ENCODE measurements at places on chromosomes 2 and 18. TPM values are rescaled to one million over a fixed set of nuclear protein-coding genes. Genes with fewer than 3 reads are reported as not detected.

RUFY4 gene
- total RNA-seq = not detected

EPHA4 gene
- total RNA-seq = 5.9 TPM

GRCh38 chr2:28352610-28353195, 40.0 kb upstream of the FOSL2 start:
- DNase-seq = peak; percentile 2

GRCh38 chr2:230164139-230164538, 55.6 kb downstream of the SP110 start:
- no peak for DNase-seq

DNA sequence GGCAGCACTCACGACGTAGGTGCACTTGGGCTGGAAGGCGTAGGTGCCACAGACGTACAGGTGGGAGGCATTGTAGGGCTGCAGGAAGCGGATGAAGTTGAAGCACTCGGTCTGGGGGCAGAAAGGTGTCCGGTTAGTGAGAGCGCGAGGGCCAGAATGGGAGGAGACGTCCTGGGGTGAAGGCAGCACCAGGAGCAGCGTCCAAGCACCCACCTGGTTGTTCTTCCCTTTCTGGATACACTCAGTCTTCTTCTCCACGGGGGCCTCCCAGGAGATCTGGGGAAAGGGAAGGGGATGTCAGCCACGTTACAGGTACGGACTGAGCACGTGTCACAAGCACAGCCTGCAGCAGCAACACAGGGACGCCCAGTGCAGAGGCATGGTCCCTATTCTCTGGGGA, 4.2 kb downstream of the SEMA4C start:
- DNase-seq = no peak

- no peak for DNase-seq
Measured at GRCh38 chr2:80061881-80062280, 242.7 kb downstream of the LRRTM1 start.

DNA sequence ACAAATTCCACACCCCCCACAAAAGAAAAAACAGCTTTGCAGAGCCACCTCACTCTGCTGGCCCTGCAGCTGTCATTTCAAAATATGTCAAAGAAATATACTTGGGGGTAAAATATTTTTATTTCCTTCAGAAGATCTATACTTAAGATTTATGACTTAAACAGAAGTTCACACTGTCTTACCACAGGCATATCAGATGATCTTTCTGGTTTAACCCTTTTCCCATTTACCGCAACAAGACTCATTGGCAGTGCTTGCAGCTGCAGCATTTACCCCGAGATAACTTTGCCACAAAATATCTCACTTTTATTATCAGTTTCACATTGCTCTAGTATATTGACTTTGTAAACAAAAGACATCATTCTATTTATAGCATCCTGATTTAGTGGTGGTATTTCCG, 21.6 kb upstream of the SLC35G4 start:
- no peak for DNase-seq

DNA sequence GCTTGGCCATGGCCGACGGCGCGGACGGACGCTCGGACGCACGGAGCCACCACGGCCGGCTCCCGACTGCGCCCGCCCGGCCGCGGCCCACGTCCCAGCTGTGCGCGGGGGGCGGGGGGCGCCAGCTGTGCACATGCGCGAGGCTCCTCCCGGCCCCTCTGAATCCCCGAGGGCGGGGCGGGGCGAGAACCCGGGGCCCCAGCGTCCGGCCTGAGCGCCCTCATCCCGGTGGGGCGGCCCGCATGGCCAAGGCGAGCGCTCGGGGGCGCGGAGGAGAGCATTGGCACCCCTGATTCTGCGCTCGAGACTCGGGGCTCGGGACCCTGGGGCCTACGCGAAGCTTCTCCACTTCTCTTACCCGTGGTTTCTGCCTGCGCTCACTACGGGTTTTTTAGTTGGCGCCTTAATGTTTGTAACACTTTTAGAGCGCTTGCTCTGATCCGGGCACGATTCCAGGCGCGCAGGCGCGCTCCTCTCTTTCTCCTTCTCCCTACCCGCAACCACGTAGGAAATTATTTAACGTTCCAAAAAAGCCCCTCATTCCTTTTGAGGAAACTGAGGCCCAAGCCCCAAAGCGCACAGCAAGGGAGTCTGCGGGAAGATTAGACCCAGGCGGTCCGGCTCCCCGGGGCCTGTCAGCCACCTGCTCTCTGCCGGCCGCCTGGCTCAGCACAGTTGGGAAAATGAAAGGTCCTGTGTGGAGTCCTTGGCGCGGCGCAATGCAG, at the start of gene PXDN:
PXDN (minus strand) TSS at position 70 of the 725 bp plus-strand sequence; CDS start at position 10, 60 bp downstream.
- peak; percentile 79 for DNase-seq

DNA sequence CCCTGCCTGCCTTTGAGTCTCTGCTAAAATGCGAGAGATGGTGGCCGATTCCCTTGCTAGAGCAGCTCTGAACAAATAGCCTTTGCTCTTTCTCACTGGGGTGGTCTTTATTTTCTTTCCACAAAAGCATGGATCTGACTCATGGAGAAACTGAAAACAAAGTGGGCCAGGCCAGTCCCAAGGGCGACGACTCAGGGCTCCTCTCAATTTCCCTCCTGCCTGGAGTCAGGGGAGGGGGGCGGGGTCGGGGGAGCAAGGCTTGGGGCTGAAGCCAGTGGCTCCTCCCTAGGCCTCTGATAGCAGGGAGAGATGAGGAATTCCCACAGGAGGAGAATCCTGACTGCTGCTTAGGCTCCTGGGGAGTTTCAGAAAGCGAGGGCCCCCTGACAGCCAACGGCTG, 17.1 kb upstream of the IL1R2 start:
- no peak for DNase-seq

DNA sequence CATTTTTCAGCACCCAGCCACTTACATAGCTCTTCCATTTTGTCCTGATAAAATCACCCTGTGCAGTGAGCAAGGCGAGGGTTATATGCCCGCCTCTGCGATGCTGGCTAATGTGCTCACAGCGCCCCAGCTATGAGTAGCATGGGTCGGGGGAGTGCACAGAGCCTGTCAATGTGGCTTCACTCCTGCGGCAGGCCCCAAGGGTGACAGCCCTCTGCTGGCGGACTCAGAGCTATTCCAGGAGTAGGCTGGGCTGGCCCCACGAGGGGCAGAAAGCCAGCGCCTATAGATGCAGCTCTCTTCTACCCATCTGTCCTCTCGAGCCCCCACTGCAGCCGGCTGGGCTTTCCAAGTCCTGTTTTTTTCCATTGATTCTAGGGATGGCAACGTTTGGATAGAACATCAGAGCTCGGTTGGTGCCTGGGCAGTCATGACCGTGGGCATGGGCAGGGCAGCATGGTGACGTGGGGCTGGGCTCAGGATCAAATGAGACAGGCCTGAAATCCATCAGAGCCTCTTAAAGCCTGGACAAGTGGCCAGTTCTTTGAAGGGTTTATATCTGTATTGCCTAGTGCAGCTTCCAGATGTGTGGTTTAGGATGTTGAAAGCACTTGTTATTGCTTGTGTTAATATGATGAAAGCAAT, 134.7 kb downstream of the MCFD2 start:
- DNase-seq = no peak

CPSF3 gene
- total RNA-seq = 20.2 TPM

DNA sequence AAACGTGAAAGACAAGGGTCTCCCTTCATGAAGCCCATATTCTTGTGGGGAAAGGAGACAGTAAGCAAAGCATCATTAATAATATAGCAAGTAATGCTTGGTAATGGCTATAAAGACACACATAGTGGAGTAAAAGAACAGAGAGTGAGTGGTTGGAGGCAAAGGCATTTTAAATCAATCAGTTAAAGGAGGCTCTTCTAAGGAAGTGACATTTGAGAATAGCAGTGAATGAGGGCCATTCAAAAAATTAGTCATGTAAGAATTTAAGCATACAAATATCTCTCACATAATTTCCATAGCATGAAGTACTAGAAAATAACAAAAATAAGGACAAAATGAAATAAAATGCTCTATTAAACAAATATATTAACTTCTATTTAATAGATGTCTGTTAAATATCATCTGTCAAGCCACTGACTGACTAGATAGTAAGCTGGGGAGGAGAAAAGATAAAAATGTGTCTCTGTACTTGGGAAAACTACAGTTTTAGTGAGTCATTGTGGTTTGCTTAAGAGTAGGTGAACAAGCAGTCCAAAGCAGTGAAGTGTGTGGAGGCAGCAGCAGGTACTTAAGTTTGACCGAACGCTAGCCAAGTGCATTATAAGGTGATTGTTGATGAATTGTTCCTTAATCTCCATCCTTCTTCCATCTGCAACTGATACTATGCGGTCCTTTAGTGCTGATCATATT, 160.1 kb downstream of the PARD3B start:
- no peak for DNase-seq

DNA sequence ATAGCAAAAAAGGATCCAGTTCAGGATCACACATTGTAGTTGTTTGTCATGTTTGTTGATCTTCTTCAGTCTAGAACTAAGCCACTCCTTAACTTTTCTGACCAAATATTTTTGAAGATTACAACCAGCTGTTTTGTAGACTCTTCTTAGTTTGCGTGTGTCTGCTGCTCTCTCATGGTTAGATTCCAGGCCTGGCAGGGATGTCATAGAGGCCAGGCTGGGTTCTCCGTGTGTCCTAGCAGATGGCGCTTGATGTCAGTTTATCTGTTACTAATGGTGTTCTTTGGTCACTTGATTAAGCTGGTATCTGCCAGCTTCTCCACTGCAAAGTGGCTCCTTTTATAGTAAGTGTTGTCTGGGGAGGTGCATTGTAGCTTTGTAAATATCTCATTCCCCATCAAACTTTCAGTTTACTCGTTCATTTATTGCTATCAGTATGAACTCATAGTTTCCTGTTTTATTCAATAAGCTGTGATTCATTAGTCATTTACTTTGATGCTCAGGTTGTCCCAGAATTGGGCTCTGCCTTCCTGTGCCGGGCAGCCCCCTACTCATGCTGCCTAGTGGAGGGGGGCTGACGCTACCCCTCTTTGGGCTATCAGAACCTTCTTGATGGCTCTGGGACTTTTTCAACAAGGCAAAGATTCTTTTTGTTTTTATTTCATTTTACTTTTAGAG, 42.1 kb downstream of the GRHL1 start:
- no peak for DNase-seq

- DNase-seq = no peak
Measured at GRCh38 chr2:80303909-80304837, at the start of gene LRRTM1. Gene LRRTM1, minus strand, starts transcription at chr2:80304752. Its CDS starts 933 bp downstream, at chr2:80303819.

- DNase-seq = no peak
Measured at GRCh38 chr18:38458698-38459097, 893.1 kb upstream of the CELF4 start.

SCYGR4 gene
- not detected for total RNA-seq

CDH20 gene
- total RNA-seq = 0.60 TPM

- no peak for DNase-seq
Measured at GRCh38 chr2:101751875-101752619, 54.5 kb downstream of the MAP4K4 start.

DNA sequence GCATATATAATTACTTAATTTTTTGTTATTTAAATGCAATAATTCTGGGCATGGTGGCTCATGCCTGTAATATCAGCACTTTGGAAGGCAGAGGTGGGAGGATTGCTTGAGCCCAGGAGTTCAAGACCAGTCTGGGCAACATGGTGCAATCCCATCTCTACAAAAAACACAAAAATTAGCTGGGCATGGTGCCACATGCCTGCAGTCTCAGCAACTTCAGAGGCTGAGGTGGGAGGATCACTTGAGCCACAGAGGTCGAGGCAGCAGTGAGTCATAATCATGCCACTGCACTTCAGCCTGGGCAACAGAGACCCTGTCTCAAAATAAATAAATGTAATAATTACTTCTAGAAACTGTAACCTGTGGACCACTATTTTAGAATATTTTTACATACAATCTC, 21.5 kb upstream of the TMEM87B start:
- DNase-seq = no peak

DNA sequence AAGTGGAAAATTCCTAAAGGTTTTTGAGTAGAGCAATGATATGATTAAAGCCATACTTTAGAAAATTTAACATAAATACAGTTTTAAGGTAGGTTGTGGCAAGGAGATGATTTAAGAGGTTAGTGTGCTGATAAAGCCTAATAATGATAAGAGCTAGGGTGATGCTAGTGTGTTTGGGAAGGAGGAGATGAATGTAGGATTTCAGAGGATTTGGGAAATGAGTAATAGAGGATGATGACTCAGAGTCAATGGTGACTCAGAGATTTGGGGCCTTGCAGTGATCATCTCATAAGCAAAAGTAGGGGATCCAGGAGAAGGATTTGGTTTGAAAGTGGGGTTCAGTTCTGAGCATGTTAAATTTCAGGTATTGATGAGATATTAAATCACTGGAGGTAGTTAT, 23.3 kb downstream of the STAMBP start:
- DNase-seq = no peak

GRCh38 chr18:41999751-42000150, 44.7 kb downstream of the PIK3C3 start:
- DNase-seq = no peak

DNA sequence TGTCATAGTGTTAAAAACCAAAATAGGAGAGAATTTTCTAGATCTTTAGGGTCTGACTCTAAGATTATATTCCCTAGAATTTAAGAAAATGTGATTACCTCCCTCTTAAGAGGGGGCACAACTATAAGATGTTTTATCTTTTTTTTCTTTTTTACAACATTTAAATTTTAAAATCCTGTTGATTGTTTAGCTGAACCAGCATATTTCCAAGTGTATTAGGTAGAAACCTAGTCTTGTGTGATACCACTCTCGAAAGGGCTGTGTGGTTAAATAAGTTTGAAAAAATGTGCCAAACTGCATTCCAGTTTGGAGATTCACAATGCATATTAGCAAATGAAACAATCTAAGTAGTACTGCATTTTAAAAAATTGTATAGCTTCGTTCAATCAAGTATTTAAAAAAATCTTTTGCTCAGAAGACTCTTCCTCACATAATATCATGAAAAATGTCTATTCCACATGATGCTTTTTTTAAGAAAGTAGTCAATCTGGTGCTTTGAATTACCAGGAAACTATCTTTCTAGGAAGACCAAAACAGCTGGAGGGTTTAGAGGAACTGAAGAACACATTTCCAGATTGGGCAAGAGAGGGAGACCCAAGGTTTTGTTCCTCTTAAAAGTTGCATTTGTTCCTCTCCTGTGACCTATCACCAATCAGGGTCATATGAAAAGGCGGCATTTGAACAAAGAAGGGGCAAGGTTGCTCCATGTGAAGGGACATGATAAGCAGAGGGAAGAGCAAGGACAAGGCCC, 98.8 kb downstream of the DPP4 start:
- no peak for DNase-seq

- DNase-seq = no peak
Measured at GRCh38 chr2:236341067-236341466, 76.9 kb upstream of the ASB18 start.

CPLX4 gene
- total RNA-seq = not detected

MAPRE3 gene
- 129 TPM for total RNA-seq

DNA sequence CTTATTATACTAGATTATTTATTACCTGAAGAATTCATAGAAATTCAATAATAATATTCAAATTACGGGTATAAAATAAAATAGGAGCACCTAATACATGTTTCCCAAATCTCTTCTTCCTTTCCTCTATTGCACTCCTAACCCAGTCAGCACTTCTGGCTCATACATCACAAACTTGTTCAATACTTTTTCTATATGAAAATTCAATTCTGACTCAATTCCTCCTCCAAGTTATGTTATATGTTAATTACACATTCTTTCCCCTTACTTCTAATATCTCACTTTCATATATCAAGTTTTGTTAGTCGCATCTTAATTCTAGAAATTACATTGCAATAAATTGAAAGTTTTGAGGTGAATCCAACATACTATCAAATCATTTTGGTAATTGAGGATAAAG, 17.9 kb upstream of the COL3A1 start:
- DNase-seq = no peak

XDH gene
- total RNA-seq = 0.08 TPM

TPO gene
- 4.5 TPM for total RNA-seq
